Fibroblast of upper back skin (primary cell): ENCODE measurements at places on chromosomes 3 and 15.
A peak's percentile ranks its signal among the peaks of the same experiment; 100 is the strongest.

- no peak for DNase-seq
Observed at GRCh38 chr15:66454143-66454542, 43.4 kb downstream of the SNAPC5 start.

DNA sequence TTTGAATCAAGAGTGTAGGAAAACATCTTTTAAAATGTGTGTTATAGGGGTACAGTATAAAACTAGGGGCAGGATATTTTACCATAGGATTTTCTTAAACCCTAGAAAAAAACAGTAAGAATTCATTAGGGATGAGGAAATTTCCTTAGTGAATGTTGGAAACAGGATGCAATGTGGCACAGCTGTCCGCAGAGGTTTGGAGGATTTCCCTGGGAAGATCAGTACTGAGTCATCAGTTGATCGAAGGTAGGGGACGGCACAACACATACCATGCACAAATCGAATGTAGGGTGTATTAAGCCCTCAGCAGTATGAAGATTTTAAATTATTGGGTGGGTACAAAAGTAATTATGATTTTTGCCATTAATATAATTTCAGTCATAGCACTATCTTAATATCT lies 49.9 kb downstream of the FNDC3B start:
- no peak for DNase-seq

DNA sequence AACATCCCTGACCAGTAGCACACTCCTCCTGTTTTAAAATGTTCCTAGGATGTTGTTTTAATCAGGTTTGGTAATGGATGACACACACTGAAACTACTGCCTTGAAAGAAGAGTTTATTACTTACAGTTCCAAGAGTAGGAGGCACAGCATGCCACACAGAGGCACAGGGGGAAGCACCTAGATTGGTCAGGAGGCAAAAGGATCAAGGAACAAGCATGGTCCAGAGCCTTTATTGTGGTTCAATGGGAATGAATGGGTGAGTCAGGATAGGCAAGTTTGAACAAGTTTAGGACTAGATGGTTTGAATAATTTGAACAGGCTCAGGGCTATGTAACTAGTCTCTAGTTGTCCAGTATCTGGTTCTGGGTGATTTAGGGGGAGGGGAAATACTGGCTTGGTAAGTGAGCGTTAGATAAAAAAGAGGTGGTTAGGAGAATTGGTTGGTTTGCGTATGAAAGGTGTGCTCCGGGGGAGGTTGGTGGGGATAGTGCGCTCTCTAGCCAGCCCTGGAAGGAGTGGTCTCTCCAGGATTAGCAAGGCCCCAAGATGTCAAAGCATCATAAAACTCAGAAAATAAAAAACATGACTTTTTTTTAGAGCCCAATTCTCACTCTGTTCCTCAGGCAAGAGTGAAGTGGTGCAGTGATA lies 35.1 kb downstream of the TMOD3 start:
- DNase-seq, result no peak

DNA sequence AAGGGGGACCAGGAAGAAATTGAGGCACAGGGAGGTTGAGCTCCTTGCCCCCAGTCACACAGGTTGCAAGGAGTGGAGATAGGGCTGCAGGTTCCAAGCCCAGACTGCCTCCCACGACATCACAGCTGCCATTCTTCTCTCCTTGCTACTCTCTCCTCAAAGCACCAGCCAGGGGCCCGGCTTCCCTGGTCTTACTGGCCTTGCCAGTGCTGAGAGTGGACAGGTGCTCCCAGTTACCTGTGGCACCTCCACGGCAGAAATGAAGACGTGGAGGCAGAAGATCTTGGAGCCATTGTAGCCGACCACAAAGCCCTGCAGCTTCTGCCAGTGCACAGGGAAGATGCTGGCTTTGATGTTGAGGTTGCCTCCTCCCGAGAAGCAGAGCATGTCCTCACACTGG lies 17.9 kb upstream of the ACAD9 start:
- no peak for DNase-seq

DNA sequence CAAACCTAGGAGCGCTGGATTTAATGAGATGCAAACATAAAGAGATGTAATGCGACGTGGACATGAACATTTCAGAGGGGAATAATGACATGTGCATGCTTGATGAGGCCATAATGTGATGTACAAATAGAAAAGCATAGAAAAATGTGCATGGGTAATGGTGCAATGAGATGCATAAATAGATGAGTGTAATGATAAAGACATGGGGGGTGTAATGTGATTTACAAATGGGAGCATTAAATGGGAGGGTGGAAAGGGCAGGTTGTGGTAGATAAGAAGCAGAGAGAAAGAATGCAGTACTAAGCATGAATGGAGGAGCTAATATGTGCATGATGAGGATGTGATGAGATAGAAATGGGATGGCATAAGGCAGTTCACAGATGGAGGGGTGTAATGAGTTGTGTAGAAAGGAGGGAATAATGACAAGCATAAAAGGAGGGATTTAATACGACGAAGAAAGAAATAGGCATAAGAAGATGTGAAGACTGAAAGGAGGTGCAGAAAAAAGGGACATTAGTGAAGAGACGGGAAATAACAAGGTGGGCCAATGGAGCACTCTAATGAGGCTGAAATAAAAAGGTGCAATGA lies 137.5 kb upstream of the CCNL1 start:
- no peak for DNase-seq

DNA sequence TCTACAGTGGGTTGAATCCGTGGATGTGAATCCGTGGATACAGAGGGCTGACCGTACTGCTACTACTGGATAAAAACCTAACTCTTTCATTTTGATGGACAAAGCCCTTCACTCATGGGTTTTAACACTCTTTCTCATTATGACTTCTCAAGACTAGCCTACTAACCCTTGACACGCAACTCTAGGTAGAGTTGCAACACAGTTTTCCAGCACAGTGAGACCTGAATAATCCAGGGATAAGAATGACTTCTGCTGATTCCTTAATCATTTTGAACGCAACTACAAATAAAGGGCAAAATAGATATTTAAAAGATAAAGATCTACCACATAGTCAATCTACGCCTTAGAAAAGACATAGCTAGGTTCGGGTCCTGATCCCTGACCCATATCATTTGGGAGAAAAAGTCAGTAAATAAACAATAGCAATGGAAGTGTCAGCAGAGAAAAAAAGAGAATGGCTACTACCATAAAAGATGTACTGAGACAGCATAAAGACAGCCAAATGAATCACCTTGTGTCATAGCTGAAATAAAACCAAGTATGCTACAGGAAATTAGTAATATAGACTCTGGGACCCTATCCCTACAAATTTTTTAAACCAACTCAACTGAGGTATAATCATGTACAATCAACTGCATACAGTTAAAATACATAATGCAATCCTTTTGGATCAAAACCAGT lies 87.6 kb downstream of the DPH6 start:
- peak; percentile 29 for DNase-seq

- no peak for DNase-seq
Observed at GRCh38 chr3:138374573-138375134, 26.3 kb downstream of the MRAS start.

DNA sequence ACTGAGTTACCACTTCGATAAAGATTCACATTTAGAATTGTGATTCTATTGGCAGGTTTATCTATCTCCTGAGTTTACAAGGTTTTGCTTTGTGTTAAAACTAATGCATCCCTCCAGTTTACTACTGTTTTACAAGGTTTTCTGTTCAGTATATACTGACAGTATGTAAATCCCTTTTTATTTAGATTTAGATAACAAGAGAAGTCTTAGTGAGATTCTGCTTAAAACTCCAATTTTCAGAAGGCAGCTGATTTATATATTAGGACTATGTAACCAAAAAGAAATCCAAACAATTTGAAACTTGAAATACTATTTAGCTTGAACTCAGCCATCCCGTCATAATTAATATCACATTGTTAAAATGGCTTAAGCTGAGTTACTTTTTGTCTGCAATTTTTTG lies 619.2 kb downstream of the NAALADL2 start:
- DNase-seq, result peak; percentile 6

- DNase-seq, result no peak
Observed at GRCh38 chr3:194610689-194611088, 22.5 kb downstream of the TMEM44 start.

- DNase-seq, result no peak
Observed at GRCh38 chr15:72532991-72533601, 59.0 kb downstream of the ARIH1 start.

GRCh38 chr3:184261270-184261853 lies at the start of gene CAMK2N2:
Gene CAMK2N2, minus strand, starts transcription at chr3:184261553. Its CDS starts 268 bp downstream, at chr3:184261285.
- peak; percentile 31 for DNase-seq

DNA sequence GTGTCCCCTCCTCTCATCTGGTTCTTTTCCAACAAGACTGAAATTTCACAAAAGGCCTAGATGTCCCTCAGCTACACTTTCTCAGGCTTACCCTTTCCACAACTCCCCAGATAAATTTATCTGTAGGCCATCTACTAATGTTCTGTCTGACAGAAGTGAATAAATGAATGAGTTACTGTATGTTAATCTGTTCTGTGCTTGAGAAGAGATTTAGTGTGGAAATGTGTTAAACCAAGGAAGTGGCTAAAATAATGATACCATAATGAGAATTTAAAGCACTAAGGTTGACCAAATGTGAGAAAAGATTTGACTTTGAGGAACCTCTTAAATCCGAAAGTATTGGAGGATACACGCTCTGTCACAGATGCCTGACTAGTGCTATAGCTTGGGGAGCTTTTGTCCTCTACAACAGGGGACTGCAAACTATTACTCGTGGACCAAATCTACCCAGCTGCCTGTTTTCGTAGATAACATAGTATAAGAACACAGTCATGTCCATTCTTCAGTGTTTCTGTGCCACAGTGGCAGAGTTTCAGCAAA lies 74.8 kb upstream of the P2RY1 start:
- DNase-seq, result no peak

DNA sequence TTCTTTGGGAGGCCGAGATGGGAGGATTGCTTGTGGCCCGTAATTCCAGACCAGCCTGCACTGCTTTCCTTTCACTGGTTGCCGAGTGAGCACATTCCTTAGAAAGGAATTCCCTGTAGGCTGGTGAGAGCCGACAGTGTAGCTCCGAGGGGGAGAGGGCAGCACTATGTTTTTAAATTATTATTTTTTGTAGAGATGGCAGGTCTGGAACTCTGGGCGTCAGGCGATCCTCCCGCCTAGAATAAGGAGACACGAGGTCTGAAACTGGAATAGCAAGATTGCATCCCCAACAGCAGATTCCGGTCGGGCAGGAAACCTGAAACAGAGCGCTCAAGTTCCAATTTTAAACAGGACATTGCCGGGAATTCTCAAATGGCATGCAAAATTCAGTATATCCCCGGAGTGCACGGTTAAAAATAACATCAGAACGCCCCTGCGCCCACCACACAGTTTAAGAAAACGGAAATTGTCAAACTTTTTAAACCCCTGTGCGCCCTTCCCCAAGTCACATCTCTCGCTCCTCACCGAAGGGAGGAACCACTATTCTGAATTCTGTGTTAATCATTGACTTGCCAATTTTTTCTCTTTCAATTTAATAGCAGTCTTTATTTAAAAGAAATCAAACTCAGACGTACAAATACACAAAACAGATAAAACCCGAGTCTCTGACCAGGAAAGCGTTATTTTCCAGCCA lies 643 bp upstream of the RNU5B-1 start:
- peak; percentile 65 for DNase-seq

DNA sequence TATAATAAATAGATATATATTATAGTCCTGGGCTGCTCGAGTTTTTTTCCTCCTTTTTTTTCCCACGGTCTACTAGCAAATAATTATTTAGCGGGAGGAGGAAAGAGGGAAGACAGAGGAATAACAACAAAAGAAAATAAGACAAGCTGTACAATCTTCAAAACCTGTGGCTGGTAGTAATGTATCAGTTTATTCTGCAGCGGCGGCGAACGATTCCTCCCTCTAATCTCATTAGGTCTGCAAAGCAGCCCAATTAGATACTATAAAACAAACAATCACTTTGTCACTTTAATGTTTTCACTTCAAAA lies 390 bp upstream of the TLE3 start:
- no peak for DNase-seq

GRCh38 chr15:84822653-84823281 lies 5.6 kb downstream of the ALPK3 start:
- DNase-seq, result no peak

GRCh38 chr3:177816667-177817208 lies 619.5 kb upstream of the TBL1XR1 start:
- peak; percentile 89 for DNase-seq

GRCh38 chr15:59567324-59567723 lies 44.3 kb upstream of the GCNT3 start:
- DNase-seq, result no peak

GRCh38 chr3:182970811-182971418 lies 9.4 kb downstream of the DCUN1D1 start:
- no peak for DNase-seq

GRCh38 chr15:43911235-43911781 lies 84.5 kb downstream of the WDR76 start:
- peak; percentile 97 for DNase-seq
